ENCODE measurements at places on chromosomes 12 and 14.

- no peak for DNase-seq
These were observed 114.4 kb downstream of the PRICKLE1 start for GRCh38 chr12:42475106-42475505.

GRCh38 chr12:111581434-111582132 lies 17.5 kb downstream of the ATXN2 start:
- DNase-seq, result no peak

DNA sequence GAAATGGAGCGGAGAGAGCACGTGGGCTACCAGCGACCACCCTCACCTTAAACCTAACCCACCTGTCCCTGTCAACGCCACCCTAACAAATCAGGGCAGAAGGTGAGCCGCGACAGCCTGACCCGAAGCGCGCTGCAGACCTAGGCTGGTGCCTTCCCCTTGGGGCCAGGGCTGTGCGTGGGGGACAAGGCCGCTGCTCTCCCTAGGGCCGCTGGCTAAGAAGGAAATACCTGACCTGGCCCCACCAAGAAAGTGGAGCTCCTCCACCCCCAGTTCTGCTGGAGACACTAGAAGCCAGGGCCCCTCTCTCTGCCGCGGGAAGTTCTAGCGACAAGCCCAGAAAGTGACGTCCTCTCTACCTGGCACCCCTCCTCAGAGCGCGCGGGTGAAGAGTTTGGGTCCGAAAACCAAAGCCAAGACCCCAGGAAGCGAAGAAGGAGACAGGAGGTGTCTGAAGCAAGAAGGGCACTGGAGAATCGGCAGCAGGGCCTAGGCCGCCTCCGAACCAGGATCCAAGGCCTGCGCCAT lies 7.5 kb downstream of the SIX1 start:
- DNase-seq, result no peak

- no peak for DNase-seq
These were observed 8.3 kb upstream of the GOLGA5 start for GRCh38 chr14:92785667-92786426.

DNA sequence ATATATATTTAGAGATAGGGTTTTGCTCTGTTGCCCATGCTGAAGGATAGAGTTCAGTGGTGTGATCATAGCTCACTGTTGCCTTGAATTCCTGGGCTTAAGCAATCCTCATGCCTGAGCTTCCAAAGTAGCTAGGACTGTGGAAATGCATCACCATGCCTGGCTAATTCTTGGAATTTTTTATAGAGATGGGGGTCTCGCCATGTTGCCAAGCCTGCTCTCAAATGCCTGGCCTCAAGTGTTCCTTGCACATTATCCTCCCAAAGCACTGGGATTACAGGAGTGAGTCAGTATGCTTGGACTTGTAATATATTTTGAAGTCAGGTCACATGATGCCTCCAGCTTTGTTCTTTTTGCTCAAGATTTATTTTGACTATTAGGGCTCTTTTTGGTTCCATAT lies 178.0 kb downstream of the RPAP3 start:
- DNase-seq, result no peak

DNA sequence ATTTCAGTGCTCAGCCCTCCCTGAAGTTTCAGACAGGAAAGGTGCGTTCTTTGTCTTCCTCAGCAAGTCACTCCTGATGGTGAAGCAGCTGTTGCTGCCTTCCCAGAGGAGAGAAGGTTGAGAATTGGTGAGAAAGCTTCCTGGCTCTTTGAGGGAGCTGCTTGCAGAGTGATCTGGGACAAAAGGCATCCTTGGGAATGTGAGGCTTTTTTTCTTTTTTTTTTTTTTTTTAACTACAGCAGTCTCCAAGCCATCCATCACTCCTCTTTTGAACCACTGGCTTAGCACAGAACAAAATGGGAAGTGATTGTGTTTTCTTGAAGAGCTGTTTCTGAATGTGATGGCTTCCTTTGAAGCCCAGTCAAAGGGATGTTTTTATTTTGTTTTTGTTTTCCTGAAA lies 120.4 kb upstream of the LRIG3 start:
- DNase-seq, result no peak

Data from GF-D8 (cell line).